ENCODE measurements at places on chromosomes 16 and 17. TPM values are rescaled to one million over a fixed set of nuclear protein-coding genes. Genes with fewer than 3 reads are reported as not detected.

GRCh38 chr16:84138824-84139627 lies 6.0 kb downstream of the HSDL1 start:
- peak; percentile 87 for DNase-seq

Gene OR3A3
- not detected for total RNA-seq

- no peak for DNase-seq
Measured at GRCh38 chr17:77019893-77020379, 120.8 kb upstream of the SEC14L1 start.

- DNase-seq, result no peak
Measured at GRCh38 chr17:64500862-64501765, 4.3 kb upstream of the POLG2 start.

DNA sequence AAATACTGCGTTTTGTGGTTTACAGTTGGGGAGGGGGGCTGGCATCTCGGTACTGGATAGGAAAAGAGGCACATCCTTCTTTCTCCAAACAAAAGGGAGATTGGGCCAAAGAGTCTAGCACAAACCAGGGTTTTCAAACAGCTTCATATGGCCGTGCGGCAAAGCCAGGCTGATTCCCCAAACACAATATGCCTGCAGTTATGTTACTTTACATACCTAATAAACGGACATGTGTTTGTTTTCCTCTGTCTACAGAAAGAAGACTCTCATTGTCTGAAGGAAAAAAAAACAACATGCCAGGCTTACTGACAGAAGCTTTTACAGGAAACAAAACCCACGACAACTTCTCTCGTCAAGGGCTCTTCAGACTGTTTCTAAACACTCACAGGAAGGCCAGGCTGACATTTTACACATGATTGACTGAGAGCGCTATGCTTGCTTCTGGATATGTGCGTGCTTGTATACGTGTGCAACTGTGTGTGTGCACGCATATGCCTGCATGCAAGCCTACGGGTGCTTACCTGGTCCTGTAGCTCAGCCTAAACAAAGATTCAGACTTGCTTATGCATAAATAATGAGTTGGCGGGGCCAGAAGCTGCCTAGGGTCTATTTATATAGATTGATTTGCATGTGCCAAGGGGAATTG lies 461.0 kb upstream of the C16orf82 start:
- peak; percentile 39 for DNase-seq

DNA sequence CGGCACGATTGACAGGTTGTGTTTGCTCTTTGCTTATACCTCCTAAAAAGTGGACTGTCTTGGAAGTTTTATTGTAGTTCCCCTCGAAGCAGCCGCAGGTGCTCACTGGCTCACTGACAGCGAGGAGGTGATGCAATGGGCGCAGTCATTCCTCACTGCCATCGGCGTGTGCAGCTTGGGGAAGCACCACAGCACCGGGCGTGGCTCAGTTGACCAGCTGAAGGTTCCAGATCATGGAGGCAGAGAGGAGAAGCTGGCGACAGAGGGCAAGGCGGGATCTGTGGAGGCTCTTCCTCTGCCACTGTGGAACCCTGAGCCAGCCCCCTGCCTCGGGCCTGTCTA lies 72.1 kb upstream of the TNRC6C start:
- no peak for DNase-seq

GRCh38 chr16:51940183-51940582 lies 606.8 kb downstream of the TOX3 start:
- peak; percentile 44 for DNase-seq

DNA sequence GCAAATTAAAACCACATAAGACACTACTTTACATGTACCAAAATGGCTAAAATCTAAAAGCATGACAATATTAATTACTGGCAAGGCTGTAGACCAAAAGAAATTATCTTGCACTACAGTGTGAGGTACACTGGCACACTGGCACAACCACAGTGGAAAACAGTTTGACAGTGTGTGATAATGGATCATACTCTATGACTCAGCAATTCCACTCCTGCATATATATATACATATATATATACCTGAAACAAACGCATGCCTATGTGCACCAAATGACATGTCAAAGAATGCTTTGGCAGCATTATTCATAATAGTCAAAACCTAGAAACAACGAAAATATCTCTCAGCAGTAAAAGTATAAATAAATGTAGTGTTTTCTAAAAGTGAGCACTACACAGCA lies 4.6 kb upstream of the DYNLRB2 start:
- DNase-seq, result no peak

GRCh38 chr17:3213587-3213986 lies 6.1 kb downstream of the OR1A1 start:
- DNase-seq, result no peak

GRCh38 chr17:51699303-51699702 lies 439.0 kb downstream of the UTP18 start:
- no peak for DNase-seq

Gene HIGD1B
- total RNA-seq, result not detected

Gene TBX21
- 2.9 TPM for total RNA-seq

DNA sequence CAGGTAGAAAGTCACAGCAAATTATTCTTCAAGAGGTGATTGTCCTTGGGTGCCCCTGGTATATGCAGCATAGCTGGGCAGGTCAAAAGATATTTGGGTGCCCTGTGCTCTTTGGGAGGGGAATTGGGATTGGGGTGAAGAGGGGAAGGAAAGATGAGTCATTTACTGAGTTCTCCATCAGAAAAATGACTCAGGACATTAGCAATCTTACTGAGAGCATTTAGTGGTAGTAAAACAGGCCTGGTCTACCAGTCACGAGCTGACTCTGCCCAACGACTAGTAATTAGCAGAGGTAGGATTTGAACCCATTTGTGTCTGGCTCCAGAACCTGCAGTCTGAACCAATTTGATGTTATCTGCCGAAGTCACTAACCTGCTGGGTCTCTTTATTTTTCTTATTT lies 6.0 kb upstream of the GRIN2A start:
- no peak for DNase-seq

DNA sequence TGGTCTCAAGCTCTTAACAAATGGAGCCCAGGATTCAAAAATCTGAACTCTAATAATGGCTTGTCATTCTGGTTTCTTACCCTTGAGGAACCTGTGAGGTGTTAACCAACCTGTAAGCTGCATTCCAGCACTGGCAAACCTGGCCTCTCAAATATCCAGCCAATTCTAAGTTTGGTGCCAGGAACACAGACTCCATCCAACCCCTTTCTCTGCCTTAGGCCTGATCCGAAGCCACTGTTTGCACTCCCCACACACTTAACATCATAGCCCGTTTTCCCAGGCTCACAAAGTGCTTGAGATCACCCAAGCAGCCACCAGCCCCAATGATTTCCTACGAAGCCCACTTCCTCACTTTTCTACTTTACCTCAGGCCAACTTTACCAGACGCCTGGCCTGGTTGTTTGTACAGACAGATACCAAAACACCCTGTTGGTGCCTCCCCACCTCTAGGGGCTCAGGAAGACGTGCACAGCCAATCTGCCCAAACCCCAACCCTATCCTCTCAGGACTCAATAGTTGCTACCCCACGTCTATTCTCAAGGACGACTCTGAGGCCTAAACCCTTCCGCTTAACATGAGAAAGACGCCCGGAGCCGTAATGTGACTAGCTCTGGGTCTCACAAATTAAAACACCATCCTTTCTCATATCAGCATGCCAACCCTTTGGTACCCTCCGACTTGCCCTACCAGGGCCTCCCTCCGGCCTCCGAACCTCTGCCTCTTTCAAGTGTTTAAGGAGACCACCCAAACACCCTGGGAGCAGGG lies 3.2 kb upstream of the PER1 start:
- peak; percentile 81 for DNase-seq

Gene SNAI3
- 0.33 TPM for total RNA-seq

- no peak for DNase-seq
Measured at GRCh38 chr16:88569614-88569984, 604 bp upstream of the ZC3H18 start.

DNA sequence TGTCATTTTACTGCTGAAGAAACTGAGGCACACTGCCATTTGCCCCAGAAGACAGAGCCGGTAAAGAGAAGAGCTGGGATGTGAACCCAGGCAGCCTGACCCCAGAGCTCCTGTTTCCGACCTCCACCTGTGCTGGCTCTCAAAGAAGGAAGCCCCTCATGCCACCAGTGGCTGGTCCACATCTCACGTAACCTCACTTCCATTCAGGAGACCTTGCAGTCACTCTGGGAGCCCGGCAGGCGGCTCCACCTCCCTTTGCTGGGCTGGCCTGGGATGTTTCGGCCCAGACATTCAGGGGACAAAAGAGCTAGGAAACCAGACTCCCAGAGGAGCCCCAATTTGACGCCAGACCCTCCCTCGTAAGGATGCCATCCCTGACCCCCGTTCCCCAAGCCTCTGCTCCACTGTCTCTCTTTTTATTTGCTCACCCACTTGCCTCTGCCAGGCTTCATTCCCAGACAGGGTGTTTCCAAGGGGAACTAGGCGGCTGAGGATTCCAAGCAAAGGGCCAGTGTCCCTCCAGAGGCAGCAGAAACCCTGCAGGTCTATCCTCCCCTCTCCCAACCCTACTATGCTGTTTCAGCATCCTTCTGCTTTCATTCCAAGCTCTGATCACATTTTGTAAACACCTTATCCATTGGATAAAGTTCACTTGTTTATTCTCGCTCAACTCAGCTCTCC lies 2.8 kb downstream of the TAF1C start:
- no peak for DNase-seq

DNA sequence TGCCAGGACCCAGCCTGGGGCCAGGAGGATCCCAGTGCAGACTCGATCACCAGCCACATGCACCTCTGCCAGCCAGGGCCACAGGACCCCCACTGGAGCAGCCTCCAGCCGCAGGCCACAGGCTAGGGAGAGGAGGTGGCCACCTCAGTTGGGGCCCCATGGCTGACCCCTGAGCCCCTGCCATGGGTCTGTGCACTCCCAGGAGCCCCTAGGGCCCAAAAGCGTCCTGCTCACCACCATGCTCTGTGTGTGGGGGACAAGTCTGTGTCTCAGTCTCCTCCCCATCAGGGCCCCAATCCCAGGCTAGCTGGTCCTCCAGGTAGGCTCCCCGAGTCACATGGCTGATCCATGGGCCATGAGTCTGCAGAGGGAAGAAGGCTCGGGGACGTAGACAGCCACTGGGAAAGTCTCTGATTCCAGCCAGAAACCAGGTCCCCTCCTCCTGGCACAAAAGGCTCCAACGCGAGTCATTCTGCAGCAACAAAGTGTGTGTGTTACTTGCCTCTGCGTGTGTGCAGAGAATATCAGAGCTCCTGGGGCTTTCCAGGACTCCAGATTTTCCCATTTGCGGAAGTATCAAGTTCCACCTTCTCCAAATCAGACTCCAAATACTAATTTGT lies 6.1 kb upstream of the PRSS8 start:
- DNase-seq, result peak; percentile 55

Gene NOG
- total RNA-seq, result not detected

DNA sequence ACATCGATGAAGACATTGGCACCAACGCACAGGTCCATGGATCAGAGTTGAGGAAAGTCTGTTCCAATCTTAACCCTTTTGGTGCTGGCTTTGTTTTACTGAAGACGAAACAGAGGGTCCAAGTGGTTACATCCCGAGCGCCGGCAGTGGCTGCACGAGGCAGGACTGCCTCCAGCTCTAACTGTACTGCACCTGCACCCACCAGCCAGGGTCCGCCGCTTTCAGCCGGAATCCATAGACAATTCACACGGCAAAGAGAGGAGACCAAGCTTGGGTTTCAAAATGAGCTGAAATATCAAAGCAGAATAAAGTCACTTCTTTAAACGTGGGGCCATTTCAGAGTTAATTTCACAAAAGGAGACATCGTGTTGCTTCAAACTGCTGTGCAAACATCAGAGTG lies 21.2 kb upstream of the ZC3H18 start:
- no peak for DNase-seq

DNA sequence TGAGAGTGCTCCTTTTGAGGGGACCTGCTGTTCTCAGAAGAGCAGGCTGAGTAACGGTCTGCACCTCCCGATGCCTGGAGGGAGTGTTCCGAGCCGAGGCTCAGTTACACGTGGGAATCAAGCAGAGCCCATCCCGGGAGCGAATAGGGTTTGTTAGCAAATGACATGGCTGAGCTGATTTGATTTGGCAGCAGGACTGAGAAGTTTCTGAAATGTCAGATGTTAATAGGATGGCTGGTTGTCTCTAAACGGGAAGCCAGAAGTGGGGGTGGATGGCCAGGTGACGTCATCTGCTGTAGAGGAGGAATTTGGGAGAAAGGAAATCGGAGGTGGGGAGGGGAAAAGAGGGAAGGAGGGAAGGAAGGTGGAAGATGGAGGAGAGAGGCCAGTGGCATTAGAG lies 128.0 kb downstream of the RAP1GAP2 start:
- no peak for DNase-seq

GRCh38 chr16:89612415-89613166 lies 851 bp upstream of the DPEP1 start:
- no peak for DNase-seq

- DNase-seq, result no peak
Measured at GRCh38 chr17:2089021-2089422, 34.1 kb downstream of the HIC1 start.
